ENCODE measurements at places on chromosomes 12 and 14.

DNA sequence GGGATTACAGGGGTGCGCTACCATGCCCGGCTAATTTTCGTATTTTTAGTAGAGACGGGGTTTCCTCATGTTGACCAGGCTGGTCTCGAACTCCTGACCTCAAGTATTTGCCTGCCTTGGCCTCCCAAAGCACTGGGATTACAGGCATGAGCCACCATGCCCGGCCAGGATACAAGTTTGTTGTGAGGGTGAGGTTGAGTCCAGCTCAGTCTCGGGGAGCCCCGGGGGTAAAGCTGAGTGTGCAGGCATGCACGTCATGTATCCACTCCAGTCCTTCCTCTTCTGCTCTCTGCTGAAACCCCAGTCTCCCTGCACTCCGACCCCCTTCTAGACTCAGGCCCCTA is 369 bp downstream of the HPD start:
- no peak for DNase-seq

GRCh38 chr14:55026793-55027561 is at the start of the genes SOCS4 and WDHD1:
TSS of gene SOCS4 (plus strand) at chr14:55027236. CDS start at chr14:55043042, 15,806 bp downstream.
TSS of gene WDHD1 (minus strand) at chr14:55027099. CDS start at chr14:55026787, 312 bp downstream.
- peak; percentile 94 for DNase-seq

- DNase-seq = no peak
Observed at GRCh38 chr14:91376547-91377477, 40.8 kb downstream of the CCDC88C start.

- no peak for DNase-seq
Observed at GRCh38 chr12:12682284-12682683, 13.7 kb downstream of the GPR19 start.

DNA sequence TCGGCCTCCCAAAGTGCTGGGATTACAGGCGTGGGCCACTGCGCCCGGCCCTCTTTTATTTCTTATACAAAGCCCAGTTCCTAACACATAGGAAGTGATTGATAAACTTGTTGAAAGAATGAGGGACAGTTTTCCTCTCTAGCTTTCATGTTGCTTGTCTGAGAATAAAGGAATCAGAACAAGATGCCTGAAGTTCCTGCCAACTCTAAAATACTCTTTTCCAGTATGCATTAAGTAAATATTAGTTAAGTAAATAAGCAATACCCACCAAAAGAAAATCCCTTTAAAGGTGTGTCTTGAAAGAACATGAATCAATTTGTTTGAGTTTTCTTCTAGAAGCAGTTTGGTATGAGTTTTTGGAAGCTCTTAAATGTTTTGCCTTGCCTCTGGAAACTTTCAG is 24.4 kb upstream of the CD27 start:
- DNase-seq = no peak

GRCh38 chr14:97005934-97006333 is 208.8 kb downstream of the VRK1 start:
- no peak for DNase-seq

- DNase-seq = no peak
Observed at GRCh38 chr14:33932033-33932432, 18.8 kb downstream of the EGLN3 start.

- DNase-seq = peak; percentile 77
Observed at GRCh38 chr12:108457006-108457733, 57.9 kb upstream of the FICD start.

DNA sequence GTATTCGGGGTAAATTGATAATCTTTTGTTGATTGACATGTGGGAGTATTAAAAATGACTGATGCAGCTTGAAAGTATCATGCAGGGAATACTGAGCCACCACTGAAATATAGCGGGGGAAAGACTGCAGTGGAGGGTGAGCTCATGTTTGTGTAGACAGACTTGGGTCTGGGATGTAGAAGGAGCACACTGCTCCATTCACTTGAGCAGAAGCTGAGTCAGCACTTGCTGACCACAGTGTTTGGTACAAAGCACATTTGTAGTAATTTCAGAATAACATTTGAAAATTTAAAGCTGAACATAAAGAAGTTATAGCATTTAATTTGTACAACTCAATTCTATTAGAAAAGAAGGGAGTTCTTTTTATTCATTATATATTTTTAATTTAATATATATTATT is 304.3 kb upstream of the PRICKLE1 start:
- DNase-seq = no peak

- no peak for DNase-seq
Observed at GRCh38 chr12:57215668-57216013, 953 bp upstream of the NXPH4 start.

GRCh38 chr12:100608776-100609175 is 35.3 kb downstream of the GAS2L3 start:
- no peak for DNase-seq

- no peak for DNase-seq
Observed at GRCh38 chr12:96053476-96054243, 18.3 kb upstream of the LTA4H start.

DNA sequence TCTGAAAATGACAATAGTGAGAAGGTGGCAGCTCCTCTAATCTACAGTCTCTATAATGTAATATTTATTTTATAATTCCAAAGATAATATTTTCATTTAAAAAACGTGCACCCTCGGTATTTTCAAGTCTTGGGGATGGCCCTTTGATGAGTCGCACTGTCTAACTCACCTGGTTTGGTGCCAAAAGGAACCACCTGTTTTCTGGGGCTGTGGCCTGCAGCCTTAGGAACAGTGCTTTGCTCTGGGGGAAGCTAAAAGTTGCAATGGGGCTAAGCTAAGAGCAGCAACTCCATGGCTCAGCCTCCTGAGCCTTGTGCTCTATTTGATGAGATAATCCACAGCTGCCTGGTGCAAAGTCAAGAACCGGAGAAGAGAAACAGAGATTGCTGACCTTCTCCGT is 6.4 kb upstream of the ENDOU start:
- DNase-seq = no peak

- DNase-seq = no peak
Observed at GRCh38 chr12:19209661-19210060, 80.1 kb downstream of the PLEKHA5 start.

- no peak for DNase-seq
Observed at GRCh38 chr14:25226214-25226613, 176.3 kb upstream of the STXBP6 start.

DNA sequence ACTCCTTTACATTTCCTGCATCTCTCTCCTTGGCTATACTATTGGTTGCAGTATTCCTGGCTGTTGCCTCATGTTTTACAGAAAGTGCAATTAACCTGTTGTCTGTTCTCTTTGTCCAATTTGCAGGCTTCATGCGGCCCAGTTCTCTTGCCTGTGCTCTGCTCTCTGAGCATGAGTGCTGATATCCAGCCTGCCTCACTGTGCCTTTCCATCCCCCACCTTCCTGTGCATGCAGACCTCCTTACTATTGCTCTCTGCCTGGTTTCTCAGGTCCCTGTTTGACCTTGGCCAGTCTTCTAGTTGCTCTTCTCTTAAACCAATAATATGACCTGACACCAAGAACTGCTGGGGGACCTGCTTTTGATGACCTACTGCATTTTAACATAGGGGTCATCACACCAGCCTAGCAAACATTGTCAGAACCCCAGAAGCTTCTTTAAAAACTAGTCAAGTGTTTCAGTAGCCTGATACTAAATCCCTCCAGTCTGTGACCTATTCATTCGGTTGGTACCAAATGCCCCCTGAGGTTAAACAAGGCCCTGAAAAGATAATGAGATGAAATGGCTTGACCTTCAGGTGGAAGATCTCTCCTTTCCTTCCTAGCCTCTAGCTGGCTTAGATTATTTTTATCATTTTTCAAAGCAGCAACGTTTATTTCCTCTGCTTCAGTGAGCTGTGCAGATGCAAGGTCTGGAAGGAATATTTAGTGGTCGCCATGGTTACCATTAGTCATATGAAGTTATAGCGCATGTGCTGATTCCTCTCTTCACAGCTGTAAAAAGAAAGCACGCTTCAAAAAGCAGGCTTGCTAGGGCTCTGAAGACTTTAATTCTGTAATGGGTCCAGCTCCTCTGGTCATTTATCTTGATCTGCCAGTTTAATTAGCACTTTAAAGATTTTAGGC is 216.5 kb downstream of the PHLDA1 start:
- DNase-seq = peak; percentile 66

DNA sequence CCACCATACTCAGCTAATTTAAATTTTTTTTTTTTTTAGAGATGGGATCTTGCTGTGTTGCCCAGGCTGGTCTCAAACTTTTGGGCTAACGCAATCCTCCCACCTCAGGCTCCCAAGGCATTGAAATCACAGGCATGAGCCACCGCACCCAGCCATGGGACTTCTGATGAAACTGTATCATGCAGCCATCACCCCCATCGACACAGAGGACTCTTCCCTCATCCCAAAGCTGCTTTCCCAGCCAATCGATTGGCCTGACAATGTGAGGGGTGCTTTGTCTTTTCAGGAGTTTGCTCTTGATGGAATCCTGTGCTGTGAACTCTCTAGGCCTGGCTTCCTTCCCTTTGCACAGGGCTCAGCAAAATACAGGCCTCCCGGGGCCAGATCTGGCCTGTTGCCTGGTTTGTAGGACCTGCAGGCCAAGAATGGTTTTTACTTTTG is 59.6 kb upstream of the NCOR2 start:
- peak; percentile 83 for DNase-seq

DNA sequence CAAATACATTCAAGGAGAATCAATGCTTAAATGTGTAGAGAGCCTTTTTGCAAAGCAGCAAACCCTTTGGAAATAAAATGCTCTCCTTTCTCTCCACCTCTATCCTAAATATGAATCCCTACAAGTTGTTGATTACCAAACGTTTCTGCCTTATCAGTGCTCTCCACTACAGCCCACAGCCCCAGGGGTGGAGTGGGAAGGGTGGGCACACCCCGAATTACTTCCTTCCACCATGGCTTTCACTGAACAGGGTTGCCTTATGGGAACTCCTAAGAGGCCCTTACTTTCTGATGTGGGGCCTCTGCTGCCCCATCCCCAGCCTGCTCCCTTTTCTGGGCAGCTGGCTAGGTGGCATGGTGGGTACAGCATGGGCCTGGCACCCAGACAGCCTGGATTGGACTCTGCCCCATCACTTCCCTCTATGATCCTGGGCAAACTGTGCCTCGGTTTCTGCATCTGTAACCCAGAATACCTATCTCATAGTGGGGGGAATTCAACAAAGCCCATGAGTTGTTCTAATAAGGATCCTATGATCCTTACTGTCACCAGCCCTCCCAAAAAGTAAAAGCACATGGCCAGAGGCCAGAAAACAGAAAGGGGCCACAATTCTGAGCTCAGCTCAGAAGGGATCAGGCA is 16.1 kb downstream of the AK7 start:
- DNase-seq = no peak

DNA sequence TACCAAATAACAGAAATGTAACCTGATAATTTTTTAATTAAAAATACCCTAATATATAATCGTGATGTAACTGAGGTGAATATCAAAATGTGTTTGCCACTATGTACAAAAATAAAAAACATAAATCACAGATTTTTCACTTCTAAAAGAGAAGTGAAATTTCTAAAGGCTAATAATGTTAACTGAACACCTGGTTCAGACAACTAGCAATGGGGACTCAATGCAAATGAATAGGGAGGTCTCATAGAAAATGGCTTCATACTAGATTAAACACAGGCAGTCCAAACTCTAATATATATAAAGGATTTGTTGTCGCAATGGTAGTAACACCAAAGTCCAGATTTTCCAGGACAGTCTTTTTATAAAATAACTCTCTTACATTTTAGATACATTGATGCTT is 365.4 kb upstream of the ATP2B1 start:
- DNase-seq = no peak

- no peak for DNase-seq
Observed at GRCh38 chr12:12734561-12735071, 17.4 kb downstream of the CDKN1B start.

DNA sequence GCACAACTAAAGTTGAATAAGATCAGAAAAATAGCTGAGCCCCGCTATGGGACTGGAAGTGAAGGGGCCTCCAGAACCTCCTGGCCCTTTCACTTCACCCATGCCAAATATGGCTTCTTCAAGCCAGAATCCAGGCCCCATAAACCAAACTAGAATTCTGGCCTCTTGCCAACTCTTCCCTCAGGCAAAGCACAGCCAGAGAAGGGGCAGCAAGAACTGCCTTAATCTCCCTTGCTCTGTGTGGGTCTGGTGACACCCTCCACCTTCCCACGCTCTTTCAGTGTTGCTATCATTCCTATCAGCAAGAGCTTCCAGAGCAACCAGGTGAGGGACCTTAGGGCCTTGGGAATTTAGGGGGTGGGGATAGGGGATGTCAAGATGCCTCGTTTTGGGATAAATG is 3.1 kb upstream of the PNMA1 start:
- DNase-seq = peak; percentile 83

DNA sequence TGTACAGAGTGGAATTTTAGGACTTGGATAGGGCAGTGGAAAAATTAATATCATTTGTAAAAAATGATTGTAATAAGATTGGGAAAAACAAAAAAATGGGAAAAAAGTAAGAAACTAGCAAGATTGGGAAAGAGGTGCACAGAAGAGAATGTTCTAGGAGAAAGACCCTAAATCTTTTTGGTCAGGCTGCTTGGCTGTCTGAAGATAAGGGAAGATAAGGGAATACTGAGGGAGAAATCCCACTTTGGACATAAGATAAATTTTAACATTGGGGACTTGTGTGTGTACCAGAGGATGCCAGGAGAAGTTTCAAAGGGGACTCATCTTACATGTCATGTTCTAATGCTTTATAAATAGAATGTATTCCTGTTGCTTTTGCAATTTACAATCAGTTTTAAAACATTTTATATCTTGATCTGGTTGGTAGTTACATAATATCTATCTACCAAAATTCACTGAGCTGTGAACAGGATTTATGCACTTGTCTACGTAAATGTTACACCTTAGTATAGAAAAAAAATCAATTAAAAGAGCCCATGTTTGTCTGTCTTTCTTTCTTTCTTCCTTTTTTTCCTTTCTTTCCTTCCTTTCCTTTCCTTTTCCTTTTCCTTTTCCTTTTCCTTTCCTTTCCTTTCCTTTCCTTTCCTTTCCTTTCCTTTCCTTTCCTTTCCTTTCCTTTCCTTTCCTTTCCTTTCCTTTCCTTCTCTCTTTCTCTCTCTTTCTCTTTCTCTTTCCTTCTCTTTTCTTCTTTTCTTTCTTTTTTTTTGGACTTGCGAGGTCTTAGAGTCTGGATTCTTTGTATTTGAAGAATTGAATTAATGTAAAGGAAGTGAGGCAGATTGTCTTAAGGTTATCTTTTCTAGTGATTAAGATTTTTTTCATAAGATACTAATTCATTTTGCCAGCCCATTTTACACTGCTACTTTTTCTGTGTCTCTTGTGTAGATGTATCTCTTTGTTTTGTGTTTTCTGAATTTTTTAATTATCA is 66.1 kb downstream of the KTN1 start:
- DNase-seq = no peak

DNA sequence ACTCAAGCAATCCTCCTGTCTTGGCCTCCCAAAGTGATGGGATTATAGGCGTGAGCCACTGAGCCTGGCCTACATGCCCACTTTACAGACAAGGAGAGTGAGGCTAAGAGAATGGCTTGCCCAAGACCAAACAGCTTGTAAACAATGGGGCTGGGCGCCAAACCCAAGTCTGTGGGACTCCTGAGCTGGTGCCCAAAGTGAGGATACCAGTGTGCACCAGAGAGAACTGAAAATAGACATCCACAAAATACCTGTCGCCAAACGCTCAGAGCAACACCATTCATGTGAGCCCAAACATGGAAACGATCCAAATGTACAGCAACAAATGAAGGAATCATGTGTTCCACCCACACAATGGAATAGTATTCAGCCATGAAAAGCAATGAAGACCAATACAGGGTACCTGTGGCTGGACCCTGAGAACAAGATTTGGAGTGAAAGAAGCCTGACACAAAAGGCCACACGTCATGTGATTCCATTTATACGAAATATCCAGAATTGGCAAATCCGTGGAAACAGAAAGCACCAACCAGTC is 38.2 kb downstream of the CCNK start:
- no peak for DNase-seq

- no peak for DNase-seq
Observed at GRCh38 chr14:91186515-91187066, 57.9 kb downstream of the GPR68 start.
